AG20443 (cell line): ENCODE measurements at places on chromosomes 12 and 14.

- DNase-seq = no peak
Observed at GRCh38 chr14:59687663-59688062, 111.1 kb upstream of the CCDC175 start.

- DNase-seq = peak; percentile 85
Observed at GRCh38 chr14:75401361-75401760, 26.5 kb upstream of the JDP2 start.

DNA sequence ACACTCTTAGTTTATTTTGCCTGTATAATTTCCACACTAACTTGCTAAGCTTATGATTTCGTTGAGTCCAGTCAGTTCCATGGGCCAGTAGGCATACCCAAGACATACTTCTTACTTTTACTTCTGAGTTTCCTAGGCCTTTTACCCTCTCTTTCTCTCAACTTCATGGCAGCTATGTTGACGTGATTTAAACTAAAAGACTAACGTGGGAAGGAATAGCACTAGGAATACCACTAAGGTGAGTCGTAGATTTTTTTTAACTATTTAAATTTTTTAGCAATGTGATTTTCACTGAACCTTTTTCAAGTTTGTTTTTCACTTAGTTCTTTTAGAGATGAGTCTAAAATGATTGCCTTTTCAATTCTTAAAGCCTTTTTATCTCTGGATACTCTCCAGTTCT is 793.5 kb upstream of the NOVA1 start:
- no peak for DNase-seq

- DNase-seq = no peak
Observed at GRCh38 chr12:109824731-109825130, 8.5 kb downstream of the TRPV4 start.

GRCh38 chr14:65478596-65478995 is 66.1 kb downstream of the FUT8 start:
- peak; percentile 43 for DNase-seq

- DNase-seq = no peak
Observed at GRCh38 chr12:25307818-25308217, 57.1 kb upstream of the KRAS start.

DNA sequence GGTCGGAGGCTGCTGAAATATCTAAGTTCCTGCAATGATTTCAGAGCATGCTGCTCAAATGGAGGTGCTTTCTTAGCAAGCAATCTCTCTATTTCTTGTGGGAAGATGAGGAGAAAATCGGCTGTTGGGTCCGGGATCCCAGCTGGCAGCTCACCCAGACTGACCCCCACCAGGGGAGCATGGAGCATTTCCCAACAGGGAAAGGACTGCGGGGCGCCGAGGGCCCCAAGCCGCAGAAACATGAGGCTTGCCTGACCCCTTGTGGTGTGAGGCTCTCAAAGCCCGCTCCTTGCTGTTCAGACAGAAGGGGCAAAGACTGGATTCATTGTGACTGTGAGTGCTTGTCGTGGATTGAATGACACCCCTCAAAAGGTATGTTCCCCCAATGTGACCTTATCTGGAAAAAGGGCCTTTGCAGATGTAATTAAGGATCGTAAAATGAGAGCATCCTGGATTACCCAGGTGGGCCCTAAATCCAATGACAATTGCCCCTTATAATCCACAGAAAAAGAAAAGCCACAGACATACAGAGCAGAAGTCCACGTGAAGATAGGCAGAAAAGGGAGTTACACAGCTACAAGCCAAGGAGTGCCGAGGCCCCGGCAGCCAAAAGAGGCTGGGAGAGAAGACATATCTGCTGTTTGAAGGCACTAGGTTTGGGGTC is 116.3 kb upstream of the VASH1 start:
- DNase-seq = peak; percentile 67

- peak; percentile 1 for DNase-seq
Observed at GRCh38 chr14:77177702-77178101, 3.9 kb upstream of the TMEM63C start.

DNA sequence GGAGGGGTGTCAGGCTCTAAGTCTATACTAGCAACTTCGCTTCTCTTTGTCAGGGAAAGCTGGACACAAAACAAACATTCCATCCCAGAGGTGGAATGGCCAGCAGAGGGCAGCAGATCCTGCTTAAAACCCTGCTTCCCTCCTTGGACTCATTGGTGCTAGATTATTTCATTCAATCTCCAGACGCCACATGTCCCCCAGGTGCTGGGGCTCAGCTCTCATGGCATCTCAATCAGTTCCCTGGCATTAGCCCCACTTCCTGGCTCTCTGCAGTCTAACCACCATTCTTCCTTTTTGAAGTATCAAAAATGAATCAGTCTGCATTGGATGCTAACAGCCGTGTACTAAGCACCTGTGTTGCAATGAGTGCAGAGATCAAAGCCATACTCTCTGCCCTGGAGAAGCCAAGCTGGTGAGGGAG is 8.1 kb upstream of the PPP1R1A start:
- peak; percentile 79 for DNase-seq

- DNase-seq = no peak
Observed at GRCh38 chr12:67807814-67808213, 159.3 kb downstream of the DYRK2 start.

GRCh38 chr12:124732275-124733075 is 131.2 kb downstream of the SCARB1 start:
- peak; percentile 77 for DNase-seq

DNA sequence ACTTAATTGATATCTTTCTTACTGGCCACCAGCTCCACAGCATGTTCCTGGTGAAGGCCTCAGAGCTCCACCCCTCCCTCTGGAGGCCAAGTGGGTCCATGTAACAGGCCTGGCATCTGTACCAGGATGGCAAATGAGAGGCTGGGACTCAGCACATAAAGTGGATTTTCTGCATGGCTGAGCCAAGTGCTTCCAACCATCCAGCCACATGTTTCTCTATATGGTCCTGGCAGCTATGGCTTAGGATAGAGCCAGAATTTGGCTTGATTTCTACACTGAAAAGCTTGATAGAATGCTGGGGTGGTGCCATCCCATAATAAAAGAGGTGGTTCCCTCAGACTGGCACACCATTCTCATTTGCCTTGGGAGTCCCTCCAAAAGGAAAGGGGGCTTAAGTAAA is 94.1 kb downstream of the PAX9 start:
- DNase-seq = no peak

DNA sequence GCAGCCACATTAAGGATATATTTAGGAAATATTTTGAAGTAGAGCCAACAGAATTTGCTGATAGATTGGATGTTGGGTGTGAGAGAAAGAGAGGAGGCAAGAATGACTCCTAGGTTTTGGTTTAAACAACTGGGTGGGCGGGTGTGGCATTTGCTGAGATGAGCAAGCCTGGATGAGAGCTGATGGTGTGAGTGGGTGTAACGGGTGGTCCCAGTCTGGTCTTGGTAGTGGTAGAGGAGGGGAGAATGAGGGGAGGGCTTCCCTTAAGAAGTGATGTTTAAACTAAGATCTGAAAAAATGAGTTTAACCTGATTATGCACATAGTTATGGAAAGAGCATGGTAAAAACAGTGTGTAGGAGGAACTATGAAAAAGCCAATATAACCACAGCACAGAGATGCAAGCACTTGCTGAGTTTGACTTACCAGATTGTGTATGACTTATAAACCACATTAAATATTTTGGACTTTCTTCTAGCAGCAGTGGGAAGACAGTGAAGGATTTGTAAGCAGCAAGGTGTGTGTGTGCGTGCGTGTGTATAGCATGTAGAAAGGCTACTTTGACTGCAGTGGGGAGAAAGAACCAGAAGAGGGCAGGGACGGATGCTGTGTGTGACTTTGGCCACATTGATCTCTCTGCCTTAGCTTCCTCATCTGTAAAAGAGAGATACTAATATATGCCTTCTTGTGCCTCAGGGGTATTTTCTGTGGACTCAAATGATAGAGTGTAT is 139.7 kb downstream of the PRIMA1 start:
- DNase-seq = no peak

DNA sequence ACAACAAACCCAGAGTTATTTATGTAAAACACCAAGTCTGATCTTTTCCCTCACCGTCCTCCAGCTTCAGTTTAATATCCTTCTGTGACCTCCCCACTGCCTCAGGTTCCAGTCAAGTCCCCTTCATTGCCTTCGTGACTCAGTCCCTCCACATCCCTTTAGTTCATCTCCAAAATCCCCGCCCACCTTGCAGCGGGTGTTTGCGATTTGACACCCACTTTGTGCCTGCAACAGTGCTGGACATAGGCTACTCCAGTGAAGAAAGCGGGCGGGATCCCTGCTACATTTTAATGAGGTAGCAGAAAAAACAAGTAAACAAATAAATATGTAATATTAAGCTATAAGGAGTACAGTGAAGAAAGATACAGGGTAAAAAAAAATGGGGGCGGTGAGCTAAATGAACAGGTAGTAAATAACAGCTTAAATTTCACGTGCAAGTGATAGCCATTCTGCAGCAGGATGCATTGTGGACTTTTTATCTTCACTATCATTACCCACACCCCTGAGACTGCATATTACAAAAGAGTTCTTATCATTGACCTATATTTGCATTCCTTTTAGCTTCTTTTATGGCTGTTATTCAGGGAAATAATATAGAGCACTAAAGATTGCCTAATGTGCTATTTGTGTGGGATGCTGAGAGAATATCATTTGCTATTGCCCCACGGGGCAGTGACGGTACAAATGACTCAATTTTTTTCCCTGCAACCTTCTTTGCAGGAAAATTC is 222.8 kb upstream of the NUDT4 start:
- DNase-seq = no peak

GRCh38 chr12:116226026-116226425 is 51.5 kb downstream of the MED13L start:
- no peak for DNase-seq

DNA sequence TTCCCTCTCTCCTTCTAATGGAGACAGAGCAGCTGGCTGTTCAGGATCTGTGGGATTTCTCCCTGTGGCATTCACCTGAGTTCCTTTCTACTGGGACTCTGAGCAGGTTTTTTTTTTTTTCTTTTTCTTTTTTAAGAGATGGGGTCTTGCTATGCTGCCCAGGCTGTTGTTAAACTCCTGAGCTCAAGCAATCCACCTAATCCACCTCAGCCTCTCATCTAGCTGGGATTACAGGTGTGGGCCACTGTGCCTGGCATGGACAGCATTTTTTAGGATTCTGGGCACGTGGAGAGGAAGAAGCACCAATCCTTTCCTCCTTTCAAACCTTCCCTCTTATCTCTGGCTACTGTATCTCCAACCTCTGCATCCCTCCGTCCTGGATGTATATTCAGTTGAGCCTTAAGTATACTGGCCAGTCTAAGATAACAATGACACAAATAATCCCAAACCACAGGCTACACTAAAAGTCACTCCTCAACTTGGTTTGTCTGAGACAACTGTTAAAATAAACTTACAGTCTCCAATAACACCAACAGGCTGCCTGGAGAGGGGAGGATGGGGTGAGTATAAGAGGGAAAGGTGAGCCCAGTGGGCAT is 16.4 kb upstream of the CELA1 start:
- no peak for DNase-seq

GRCh38 chr12:64085154-64085553 is 136.9 kb downstream of the KICS2 start:
- no peak for DNase-seq

DNA sequence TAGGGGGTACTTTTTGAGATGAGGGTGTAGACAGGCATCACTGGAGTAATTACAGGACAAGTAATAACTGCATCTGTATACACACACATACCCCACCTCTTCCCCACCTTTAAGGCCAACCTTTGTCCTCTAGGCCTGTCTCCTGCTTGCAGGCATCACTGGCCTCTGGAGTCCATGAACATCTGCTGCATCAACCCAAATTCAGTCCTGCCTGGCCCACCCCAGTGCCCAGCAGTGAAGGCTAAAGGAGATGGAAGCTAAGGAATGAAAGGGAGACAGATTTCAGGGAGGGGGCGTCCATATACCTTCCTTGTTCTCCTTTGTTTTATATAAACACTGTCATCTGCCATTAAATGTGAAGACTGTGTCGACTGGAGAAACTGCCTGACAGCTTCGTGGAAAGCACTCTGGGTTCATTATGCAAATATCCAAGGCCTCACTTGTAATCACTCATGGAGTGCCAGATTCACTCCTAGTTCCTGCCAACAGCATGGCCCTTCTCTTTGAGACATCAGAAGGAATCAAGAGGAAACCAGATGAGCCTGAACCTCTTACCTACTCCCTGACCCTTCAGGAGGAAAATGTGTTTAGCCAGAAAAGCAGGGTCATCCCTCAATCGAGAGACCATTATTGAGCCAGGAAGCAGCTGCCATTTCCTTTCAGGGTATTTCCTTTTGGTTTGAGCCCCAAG is 64.4 kb downstream of the SERPINA3 start:
- DNase-seq = no peak

DNA sequence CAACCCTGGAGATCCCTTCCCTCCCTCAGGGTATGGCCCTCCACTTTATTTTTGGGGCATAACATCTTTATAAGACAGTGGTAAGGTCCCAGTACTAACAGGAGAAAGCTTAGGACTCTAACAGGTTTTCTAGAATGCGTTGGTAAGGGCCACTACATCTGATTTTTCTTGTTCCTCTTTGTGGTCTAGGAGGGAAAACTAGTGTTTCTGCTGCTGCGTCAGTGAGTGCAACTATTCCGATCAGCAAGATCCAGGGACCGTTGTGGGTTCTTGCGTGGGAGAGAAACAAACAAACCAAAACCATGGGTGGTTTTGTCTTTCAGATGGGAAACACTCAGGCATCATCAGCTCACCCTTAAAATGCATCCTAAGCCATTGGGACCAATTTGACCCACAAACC is 123.6 kb upstream of the SLC16A7 start:
- no peak for DNase-seq

DNA sequence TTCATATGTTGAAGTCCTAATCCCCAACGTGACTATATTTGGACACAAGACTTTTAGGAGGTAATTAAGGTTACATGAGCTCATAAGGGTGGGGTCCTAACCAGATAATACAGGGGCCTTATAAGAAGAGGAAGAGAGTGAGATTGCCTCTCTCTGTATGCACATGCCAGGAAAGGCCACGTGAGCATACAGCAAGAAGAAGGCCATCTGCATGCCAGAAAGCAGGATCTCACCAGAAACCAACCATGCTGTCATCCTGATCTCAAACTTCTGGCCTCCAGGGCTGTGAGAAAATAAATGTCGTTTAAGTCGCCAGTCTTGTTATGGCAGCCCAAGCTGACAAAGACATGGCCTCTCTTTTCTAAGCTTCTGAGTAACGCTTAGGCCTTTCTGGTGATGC is 69.0 kb upstream of the GPHB5 start:
- DNase-seq = no peak
